ENCODE measurements at places on chromosomes 3 and 15.

DNA sequence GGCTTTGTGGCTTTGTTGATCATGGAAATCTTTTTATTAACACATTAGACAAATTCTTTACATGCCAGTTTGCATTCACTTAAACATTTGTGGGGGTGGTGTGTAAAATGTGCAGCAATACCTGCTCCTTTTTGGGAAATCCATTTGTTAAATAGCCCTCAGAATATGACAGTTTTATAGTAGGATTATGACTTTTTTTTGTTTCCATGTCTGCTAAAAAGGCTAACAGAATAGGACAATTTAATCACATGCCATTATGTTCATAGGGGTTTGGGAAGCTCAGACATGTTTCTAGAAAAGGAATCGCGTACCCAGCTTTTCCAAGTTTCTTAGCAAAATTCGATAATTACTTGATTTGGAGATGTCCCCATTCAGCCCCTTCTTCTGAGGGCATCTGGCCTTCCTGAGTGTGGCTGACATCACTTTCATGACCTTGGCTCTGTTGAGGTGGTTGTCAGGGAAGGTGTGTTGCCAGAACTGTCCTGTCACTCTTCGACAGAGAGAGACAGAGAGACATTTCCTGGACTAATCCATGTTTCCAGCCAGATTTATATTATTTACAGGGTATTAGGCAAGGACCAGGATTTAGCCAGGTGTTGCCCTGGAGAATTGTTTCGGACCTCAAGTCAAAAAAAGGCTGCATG is 126.4 kb downstream of the PTPRG start:
- DNase-seq: no peak

GRCh38 chr3:79380581-79380980 is 387.2 kb downstream of the ROBO1 start:
- DNase-seq: no peak

- no peak for DNase-seq
Measured at GRCh38 chr3:58047826-58048225, 39.6 kb downstream of the FLNB start.

GRCh38 chr3:101185341-101185740 is 135.0 kb downstream of the IMPG2 start:
- DNase-seq: no peak

DNA sequence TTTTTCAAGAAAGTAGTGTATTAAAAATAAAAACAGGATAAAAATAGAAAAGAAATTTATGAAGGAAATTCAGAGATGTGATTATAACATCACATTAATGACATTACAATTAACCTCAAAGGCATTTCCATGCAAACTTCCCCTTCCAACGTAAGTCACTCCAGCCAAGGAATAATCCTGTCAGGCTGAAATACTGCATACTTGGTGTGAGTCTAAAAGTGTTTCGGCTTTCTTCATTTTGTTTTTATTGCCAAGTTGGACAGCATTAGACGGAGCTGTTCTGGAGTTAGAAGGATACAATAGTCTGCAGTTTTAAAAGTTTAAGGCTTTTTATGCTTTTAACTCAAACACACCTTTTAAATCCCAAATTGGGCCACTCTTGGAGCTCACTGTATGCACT is 435.0 kb downstream of the MECOM start:
- no peak for DNase-seq

- DNase-seq: no peak
Measured at GRCh38 chr3:4460334-4460733, 6.7 kb downstream of the SUMF1 start.

DNA sequence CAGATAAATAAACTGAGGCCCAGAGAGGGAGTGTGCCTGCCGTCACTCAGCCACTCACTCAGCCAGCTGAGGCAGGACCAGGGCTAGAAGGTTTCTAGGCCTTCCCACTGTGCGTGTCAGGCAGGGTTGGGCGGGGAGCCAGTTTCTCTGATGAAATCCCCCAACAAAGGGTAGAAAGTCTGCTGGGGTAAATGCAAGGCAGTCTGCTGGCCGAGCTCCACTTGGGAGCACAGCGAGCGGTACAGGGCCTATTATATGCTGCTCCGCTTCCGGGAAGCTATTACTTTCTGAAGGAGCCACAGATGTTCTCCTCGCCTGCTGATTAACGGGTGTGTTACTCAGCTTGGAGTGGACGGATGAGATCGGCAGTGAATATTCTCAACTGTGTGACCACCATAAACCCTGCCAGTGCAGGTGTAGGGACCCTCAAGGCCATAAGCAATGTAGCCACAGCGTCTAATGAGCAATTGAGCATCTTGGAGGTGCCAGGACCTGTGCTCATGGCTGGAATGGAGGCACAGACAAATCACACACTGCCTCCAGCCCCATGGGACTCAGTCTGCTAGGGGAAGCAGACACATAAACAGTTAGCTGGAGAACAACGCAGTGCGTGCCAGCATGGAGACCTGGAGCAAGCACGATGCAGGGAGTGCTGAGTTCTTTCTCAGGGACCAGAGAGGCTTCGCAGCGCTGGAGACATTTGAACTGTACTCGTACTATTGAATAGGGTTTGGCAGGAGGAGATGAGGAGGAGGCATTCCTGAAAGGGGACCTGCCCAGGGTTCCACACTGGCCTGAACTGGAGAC is 42.1 kb downstream of the CORO2B start:
- DNase-seq: no peak

- no peak for DNase-seq
Measured at GRCh38 chr3:195095704-195096036, 175.3 kb downstream of the XXYLT1 start.

- DNase-seq: no peak
Measured at GRCh38 chr3:111107662-111108035, 36.0 kb downstream of the NECTIN3 start.

GRCh38 chr3:114714237-114714636 is 420.4 kb downstream of the TIGIT start:
- DNase-seq: no peak

DNA sequence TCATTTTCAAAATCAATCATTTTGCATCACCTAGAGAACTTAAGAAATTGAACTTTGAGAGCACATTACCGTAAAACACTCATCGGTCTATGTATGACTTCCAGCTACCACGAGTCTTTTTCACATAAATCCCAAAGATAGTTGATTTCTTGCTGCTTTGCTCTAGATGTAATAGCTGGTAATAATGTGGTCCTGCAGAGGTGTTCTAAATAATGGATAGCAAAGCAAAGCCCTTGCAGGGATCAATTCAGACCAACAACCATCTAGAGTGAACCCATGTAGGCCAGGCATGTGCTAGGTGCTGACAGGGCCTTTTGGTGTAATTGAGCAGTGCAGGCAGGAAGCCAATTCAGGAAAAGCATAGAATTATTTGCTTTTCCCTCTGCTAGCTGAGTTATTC is 26.1 kb upstream of the C3orf80 start:
- DNase-seq: no peak

DNA sequence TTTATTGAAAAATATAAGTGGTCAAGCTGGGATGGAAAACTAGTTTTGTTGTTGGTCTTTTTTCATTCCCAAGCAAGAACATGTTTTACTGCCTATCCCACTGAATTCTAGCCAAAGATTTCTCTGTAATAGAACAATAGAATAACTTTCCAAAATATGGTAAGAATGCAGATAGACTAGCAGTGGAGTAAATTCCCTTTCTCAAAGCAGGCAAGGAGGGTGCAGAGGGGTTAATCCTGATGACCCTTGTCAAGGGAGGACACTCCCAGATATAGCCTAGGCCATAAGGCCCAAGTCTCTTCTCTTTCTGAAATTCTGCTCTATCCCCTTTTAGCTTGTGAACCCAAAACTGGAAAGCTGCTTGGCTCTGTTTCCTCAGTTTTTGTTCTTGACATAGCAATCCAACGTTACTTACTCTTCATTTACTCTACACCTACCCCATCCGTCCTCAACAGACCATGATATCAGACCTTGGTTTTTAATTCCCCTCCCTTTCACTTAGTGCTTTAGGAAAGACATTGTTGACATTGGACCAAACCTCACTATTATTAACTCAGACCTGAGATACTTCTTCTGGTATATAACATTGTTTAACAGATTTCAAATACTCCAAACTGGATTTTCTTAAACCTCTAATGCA is 453.6 kb upstream of the THBS1 start:
- DNase-seq: no peak

- no peak for DNase-seq
Measured at GRCh38 chr15:31523655-31524049, 197.0 kb downstream of the KLF13 start.

DNA sequence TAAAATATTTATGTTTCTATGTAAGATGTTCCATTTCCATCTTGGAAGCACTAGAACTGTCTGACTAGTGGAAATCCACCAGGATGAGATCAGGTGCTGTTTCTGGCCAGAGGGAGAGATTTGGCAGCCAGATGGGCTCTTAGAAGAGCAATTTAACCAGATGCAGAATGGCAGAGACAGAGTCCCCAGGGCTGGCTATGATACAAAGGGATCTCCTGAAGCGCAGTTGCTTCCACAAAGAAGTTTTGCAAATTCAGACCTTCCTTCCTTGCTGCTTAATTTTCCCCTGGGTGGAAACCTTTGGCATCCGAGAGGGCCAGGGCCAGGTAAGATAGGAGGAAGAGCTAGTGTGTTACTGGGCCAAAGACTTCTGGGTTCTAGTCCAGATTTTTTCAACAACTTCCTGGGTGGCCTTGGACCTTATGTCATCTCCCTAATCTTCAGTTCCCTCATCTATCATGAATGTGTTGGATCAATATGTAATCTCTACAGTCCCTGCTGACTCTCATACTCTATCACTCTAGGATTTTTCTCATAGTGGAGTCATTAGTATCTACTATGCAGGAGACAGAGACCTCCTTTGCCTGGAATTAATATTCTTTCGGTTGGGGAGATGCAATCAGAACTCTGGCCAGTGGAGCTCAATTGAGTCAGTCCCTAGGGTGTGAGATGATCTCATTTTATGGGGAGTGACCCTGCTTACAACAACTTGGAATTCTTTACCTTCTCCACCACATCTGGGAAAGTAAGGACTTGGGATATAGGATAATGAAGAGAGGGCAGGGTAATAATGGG is 41.1 kb upstream of the NDUFB4 start:
- DNase-seq: no peak

GRCh38 chr3:116288485-116288884 is 156.8 kb downstream of the LSAMP start:
- DNase-seq: no peak

- DNase-seq: no peak
Measured at GRCh38 chr15:56906766-56907165, 11.7 kb upstream of the TCF12 start.

DNA sequence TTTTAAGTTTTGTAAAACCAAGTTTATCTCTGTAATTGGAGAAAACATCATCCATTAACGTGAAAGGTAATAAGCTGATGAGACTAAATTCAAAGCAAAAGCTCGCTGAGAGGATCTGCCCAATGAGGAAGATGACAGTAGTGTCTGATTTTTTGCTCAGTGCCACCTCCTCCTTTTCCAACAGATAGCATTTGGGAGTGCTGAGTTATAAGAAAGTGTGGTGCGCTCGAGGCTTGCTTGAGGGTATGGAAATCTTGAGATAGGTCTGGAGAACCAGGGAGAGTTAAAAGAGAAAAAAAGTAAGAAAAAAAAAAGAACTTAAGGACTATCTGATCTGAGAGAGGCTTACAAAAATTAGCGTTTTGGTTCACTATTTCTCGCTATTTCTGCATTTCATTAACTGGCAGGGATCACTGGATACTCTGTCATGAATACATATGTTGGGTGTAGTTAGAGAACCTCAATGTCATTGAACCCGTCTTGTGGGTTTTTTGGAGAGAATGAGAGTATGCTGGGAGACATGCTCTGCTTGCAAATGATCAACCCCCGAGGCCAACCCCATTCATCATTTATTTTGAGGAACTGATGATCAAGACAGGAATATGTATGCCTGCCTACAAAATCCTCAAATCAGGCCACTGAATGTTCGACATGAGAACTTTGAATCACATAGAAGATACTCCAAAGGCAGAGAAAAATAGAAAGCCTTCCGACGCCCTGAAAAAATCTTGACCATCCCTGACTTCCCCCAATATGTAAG is 973 bp upstream of the USP13 start:
- DNase-seq: no peak
